ENCODE measurements at places on chromosomes 3 and 15.

DNA sequence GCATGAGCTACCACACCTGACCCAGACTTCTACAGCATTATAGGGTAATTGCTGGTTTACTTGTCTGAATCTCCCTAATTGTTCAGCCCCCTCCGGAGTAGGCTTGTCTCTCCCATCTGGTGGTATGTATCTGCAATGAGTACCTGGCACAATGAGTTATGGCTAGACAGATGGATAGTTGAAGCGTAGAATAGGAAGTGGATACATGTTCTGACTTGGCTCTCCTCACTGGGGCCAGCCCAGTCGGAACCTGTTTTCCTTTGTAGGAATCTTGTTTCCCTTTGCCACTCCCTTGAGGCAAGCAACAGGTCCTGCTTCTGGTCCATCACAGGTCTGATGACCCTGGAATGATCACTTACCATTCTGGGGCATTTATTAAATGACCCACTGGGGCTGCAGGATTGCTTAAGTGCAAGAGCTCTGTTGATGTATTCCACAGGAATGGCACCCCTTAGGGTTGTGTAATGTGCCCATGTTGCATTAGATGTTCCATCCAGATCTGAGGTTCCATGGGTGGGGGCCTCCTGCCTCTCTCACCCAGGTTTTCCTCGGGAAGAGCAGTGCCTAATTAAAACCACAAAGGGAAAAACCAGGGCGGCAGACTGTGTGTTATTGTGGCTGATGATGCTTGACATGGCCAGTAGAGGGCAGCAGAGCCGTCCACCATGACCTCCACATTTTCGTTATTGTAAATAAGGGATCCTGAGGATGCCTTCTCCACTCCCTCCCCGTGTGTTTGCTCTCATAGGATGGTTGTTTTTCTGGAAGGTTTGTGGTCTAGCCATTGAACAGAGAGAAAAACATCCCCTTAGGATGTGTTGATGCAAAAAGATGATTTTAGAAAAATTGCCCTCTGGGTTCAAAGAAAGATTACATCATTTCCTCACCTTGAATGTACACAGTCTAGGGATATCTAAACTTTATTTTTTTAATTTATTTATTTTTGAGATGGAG, 58.0 kb downstream of the CMTM8 start:
- peak; percentile 57 for DNase-seq

- no peak for DNase-seq
Measured at GRCh38 chr3:51974963-51975851, at the start of gene ABHD14A. ABHD14A (plus strand) TSS chr3:51975064; CDS start chr3:51975136, 72 bp downstream.

DNA sequence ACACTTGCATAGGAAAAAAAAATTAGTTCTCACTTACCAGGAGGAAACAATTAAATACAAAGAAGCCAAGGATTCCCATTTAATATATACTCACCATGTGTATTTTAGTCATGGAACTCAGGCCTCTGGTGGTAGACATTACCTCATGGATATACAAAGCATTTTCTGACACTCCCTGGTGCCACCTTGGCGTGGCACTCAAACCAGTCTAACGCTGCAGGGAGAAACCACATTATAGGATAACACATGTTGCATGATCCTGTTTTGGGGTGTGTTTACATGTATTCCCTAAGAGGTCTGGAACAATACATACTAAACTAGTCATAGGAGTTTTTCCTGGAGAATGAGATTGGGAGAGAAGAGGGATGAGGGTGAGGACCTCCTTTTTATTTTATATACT, 5.9 kb upstream of the RTF1 start:
- no peak for DNase-seq

GRCh38 chr3:152458376-152459117, 189.8 kb downstream of the MBNL1 start:
- DNase-seq = no peak

- DNase-seq = peak; percentile 24
Measured at GRCh38 chr3:125357032-125357658, 18.0 kb downstream of the ZNF148 start.

DNA sequence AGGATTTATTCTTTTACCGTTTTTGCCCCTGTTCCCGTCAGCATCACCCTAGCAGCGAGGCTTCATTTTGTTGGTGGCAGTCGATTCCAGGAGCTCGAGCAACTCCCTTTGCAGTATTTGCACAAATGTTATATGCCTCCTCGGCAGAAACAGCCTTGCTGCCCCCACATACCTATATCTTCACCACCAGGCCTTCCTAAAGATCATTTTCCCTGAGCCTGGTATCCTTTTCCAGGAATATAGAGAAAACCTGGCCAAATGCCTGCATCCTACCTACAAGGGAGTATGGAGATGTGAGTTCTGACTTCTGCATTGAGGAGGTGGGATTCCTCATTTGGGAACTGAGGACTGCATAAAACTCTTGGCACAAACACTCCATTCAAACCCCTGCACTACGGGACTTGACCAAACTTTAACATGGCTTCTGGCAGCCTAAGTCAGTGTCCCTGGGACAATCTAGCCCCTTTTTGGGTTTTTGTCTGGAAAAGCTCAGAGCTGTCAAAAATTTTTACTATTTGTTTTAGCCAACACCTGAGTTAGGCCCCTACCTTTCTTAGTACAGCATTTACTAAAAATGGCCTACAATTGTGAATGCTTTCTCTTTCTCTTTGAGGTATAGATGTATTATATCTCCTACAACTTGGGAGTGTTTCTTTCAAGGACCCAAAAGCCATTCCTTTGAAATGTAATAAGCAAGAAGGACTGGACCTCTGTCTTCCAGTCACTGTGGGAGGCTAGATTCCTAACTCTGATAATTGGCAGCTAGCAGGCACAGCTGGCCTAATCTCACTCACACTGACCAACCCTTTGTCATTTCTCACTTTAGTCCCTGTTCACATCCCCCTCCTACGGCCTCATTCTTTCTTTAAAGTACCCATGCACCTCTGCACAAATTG, 12.1 kb upstream of the UBE2Q2 start:
- DNase-seq = no peak

- DNase-seq = no peak
Measured at GRCh38 chr3:102481050-102481449, 46.2 kb downstream of the ZPLD1 start.

- peak; percentile 16 for DNase-seq
Measured at GRCh38 chr3:31288641-31289100, 244.1 kb upstream of the STT3B start.

DNA sequence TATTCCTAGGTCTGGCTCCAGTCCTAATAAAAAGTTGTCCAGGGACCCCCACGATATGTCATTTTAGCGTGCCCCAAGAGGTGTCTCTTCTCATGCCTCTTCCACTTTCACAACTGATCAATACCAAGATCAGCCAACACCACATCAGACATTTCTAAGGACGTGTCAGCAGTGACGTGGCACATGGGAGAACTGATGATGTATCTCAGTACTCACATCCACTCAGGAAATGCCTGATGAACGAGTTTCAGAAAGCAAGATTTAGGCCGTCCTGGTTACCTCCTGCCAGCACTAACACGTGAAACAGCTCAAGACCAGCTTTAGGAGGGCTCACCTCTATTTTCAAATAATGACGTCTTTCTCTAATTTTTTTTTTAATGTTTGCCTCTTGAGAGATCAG, 19.6 kb downstream of the VGLL4 start:
- peak; percentile 57 for DNase-seq

GRCh38 chr15:78307976-78308375, 8.6 kb upstream of the SKIC8 start:
- no peak for DNase-seq

DNA sequence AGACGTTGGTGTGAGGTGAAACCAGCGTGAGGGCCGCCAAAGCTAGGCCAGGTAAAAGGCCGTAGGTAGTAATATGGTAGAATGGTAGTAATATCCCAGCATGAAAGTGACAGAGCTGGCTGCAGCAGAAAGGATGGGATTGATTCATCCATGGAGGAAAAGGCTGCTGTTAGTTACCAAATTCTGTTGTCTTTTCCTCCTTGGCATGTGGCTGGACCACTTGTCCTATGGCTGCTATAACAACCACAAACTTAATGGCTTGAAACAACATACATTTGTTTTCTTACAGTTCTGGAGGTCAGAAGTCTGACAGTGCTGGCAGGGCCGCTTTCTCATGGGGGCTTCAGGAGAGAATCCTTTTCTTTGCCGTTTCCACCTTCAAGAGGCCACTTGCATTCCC, 47.8 kb upstream of the CHST2 start:
- no peak for DNase-seq

- no peak for DNase-seq
Measured at GRCh38 chr3:147809206-147809605, 400.0 kb downstream of the ZIC1 start.

- DNase-seq = no peak
Measured at GRCh38 chr3:131538968-131539367, 36.2 kb upstream of the MRPL3 start.

DNA sequence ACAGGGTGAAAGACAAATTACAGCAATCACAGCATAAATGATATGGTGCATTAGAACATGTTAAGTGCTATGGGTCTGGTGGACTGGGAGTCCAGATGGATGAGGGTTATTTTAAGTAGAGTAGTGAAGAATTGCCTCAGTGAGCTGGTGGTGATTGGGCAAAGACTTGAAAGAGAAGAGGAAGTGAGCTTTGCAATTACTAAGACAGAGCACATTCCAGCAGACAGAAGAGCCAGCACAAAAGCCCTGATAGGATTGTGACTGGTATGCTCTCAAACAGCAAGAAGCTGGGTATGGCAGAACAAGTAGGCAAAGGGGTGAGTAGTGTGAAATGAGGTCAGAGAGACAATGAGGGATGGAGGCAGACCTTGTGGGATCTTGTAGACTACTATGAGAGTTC, 2.1 kb upstream of the ACKR4 start:
- DNase-seq = no peak

- DNase-seq = no peak
Measured at GRCh38 chr3:79414806-79415205, 353.0 kb downstream of the ROBO1 start.

- no peak for DNase-seq
Measured at GRCh38 chr3:17770682-17771081, 28.3 kb upstream of the TBC1D5 start.

- no peak for DNase-seq
Measured at GRCh38 chr3:72836923-72837322, 11.3 kb downstream of the SHQ1 start.

DNA sequence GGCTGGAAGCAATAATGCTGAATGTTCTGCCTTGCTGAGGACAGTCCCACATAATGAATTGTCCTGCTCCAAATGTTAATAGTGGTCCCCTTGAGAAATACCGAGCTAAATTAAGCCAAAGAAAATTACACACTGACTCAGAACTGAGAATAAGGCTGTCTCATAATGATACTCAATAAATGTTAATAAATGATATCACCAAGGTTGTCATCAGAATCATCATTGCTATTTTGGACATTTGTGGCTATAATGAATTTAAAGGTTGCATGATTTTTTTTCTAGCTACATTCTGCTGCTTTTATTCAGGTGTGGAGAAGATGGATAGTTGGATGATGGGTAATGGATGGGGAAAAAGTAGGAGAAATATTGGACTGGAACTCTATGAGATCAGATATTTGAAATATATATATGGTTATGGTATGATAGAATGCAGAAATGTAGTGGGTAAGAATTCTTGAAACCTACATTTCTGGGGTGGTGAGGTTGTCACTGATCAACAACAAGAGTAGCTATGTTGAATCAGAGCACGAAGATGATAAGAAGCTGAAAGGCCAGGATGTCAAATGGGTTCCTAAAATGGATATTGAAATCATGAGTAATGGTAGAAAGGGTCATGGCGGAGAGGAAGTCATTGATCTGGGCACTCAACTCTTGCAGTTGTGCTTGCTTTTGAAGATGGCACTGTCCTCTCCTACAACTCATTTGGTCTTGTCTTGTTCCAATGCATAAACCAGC, 12.8 kb downstream of the CHST2 start:
- DNase-seq = no peak

DNA sequence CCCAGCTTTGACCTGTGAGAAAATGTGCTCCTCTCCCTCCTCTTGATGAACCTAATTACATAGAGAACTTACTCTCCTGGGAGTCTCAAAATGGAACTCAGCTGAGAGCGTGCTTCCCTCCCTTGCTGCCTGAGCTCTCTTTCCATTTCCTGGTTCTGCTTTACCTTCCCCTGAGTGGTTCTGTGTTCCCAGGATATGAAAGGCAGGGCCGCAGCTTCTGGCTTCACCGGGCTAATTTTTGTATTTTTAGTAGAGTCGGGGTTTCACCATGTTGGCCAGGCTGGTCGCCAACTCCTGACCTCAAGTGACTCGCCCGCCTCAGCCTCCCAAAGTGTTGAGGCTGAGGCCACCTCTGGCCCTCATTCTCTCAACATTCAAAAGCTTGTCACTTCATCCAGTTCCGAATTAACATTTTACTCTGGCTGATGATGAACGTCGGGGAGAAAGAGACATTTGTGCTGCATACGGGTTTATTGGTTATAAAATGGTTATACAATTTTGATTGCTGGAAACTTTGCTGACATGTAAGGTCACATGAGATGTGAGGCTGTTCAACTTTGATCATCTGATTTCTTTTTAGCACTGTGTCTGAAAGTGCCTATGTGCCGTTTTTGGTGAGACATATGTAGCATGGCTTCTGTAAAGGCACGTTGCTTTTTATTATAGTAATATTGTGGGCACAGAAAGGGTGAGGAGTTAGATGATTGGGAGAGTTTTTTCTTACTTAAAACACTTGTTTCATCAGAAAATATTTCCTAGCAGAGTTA, 6.6 kb downstream of the PLS1 start:
- DNase-seq = no peak

DNA sequence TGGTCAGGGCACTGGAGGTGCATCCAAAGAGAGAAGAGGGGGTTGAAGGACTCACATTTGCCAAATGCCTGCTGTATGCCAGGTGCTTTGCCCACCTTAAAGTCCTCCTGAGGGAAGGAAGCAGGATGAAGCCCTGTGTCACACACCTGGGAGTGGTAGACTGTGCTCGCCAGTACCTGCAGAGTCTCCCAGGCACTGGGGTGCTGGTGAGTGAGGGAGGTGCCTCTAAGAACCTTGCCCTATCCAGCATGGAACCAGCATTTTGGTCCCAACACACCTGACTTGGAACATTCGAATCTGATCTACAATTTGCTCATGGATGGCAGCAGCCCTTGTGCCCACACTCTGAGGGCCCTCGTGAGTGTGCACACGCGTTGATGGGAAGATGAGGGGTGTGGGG, 76.7 kb downstream of the SEC22A start:
- DNase-seq = no peak

DNA sequence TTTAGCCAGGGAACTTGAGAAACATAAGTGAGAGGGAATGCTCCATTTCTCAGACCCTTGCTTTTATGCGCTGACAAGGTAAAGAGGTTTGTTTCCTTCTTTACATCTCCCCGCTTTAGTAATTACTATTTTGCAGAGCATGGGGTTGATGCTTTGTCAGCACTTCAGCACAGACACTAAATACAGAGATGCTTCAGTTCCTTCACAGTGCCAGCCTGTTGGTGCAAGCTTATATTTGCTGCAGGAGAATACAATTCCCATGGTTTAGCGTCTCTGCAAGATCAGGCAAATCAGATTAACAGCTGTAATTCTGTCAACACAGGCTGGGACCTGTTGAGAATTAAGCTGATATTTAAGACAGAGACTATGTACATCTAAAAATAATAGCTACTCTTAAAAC, 2.9 kb downstream of the FMN1 start:
- no peak for DNase-seq

DNA sequence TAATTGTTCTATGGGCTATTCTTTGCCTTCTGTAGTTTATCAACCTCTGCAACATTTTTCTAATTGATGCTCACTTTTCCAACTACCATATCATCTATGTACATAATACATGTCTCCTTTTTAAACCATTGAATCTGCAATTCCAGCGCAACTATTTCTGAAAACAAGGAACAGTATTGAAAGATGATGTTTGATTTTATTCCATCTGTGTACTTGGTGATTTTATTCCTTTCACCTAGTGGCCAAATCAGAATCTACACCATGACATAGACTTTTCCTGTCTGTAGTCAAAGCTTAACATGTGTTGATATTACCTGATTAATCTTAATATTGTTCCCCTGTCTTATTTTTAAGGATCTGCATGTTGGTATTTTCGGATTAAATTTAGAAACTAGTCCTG, 13.0 kb downstream of the NKTR start:
- no peak for DNase-seq

Data from stimulated activated CD4-positive, alpha-beta T cell treated with anti-CD3 and anti-CD28 coated beads, Interleukin-2, amount 100 ng/mL, for 48 hours (primary cell).